Ammon's horn (tissue), 1 donor: ENCODE measurements at places on chromosomes 13 and 19.
A peak's percentile ranks its signal among the peaks of the same experiment; 100 is the strongest.

- DNase-seq: no peak
These were observed 10.4 kb upstream of the GP6 start for GRCh38 chr19:55048446-55048845.

GRCh38 chr19:54482889-54483288 is 9.8 kb upstream of the CDC42EP5 start:
- DNase-seq: no peak

DNA sequence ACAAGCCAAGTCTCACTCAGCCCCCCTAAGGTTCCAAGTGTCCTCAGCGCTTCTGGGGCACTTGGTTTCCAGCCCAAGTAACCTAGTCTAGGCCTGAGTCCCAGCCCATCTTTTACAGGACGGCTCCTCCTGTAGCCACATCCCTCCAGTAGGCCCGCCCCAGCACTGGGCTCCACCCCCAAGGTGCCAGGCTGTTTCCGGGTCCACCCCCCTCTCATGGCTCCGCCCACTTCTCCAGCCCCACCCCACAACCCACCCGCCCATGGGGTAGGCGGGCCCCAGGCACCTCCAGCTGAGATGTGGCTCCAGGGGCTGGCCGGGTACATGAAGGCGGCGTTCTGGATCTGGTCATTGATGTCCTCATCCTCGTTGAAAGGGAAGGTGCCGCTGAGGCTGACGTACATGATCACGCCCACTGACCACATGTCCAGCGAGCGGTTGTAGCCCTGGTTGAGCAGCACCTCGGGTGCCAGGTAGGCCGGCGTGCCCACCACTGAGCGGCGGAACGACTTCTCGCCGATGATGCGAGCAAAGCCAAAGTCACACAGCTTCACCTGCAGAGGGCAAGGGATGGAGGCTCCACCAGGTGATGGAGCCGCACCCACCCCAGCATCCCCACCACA is 17.2 kb upstream of the DACT3 start:
- DNase-seq: no peak

DNA sequence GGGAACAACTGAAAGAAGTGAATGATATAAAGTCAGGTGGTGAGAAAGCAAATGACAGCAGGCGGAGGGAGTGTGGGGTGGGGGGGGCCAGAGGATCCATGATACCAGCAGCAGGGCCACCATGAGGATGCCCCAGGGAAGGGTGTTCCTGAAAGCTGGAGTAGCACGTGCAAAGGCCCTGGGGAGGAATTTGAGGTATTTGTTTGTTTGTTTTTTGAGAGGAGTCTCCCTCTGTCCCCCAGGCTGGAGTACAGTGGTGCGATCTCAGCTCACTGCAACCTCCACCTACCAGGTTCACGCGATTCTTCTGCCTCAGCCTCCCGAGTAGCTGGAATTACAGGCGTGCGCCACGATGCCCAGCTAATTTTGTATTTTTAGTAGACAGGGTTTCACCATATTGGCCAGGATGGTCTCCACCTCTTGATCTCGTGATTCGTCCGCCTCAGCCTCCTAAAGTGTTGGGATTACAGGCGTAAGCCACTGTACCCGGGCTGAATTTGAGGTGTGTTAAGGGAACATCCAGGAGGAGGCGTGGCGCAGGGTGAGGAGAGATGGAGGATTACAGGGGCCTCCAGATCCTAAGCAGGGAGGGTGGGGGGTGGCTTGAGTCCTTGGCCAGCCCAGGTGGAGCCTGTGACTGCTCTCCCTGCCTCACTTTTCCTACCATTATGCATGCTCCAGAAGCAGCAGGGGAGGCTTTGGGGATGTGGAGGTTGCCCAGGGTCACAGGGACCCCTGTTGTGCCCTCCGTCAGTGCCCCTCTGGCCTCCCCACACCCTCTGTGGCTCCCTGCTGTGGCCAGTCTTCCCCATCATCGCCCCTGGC is 12.4 kb upstream of the JUND start:
- DNase-seq: no peak

- no peak for DNase-seq
These were observed 1.2 kb downstream of the PSPC1 start for GRCh38 chr13:19781526-19781925.

DNA sequence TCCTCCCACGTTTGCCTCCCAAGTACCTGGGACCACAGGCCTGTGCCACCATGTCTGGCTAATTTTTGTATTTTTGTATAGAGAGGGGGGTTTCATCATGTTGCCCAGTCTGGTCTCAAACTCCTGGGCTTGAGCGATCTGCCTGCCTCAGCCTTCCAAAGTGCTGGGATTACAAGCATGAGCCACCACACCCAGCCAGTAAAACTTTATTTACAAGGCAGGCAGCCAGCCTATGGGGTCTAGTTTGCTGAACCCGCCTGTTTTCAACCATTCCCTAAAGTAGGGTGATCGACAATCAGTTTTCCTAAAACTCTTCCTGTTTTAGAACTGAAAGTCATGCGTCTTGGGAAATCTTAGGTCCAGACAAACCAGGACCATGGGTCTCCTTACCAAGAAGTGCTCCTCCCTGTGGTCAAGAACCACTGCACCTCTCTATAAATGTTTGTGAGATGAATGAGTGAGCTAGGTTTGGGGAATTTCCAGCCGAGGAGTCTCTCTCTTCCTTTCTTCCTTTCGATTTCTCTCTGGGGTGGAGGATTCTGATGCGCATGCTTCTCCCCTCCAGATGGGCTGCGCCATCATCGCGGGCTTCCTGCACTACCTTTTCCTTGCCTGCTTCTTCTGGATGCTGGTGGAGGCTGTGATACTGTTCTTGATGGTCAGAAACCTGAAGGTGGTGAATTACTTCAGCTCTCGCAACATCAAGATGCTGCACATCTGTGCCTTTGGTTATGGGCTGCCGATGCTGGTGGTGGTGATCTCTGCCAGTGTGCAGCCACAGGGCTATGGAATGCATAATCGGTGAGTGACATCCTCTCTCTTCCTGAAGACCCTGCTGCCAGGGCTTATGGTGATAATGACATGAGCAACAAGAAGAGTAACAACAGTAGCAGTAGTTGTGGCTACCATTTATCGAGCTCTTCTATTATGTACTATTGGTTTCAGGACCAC is 38.7 kb downstream of the ADGRE1 start:
- no peak for DNase-seq

- no peak for DNase-seq
These were observed 489 bp downstream of the CCNE1 start for GRCh38 chr19:29812080-29812880.

GRCh38 chr19:18379803-18380747 is 5.9 kb upstream of the GDF15 start:
- no peak for DNase-seq

- DNase-seq: no peak
These were observed 33.7 kb downstream of the NFILZ start for GRCh38 chr19:8663920-8664670.

GRCh38 chr19:7381073-7381390 is 32.3 kb downstream of the ARHGEF18 start:
- no peak for DNase-seq

- DNase-seq: no peak
These were observed 59.8 kb upstream of the RFC3 start for GRCh38 chr13:33758113-33758512.

DNA sequence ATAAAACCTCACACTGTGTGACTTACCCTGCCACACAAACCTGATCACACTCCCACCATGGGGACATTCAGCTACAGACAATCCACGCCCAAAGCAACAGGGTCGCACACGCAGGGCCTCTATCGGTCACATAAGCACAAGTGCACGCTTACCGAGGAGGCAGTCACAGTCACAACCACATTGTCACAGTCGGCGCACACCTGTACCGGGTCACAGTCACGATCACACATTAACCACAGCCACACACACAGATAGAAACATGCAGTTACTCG is 579 bp downstream of the ZNF566 start:
- peak; percentile 64 for DNase-seq

GRCh38 chr13:25701304-25701703 is 329.5 kb downstream of the ATP8A2 start:
- no peak for DNase-seq

DNA sequence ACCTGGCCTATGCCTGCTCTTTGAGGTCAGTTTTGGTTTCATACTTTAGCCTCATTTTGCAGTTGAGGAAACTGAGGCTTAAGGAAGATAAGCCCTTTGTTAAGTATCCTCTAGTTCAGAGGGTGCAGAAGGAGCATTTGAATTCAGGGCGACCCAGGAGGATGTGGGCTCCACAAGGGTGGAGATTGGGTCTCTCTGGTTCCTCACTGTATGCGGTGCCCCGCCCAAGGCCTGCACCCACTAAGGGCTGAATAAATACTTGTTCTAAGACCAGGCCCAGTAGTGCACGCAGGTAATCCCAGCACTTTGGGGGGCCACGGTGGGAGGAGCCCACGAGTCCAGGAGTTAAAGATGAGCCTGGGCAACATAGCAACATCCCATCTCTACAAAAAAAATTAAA is 768 bp upstream of the SLC44A2 start:
- DNase-seq: no peak

DNA sequence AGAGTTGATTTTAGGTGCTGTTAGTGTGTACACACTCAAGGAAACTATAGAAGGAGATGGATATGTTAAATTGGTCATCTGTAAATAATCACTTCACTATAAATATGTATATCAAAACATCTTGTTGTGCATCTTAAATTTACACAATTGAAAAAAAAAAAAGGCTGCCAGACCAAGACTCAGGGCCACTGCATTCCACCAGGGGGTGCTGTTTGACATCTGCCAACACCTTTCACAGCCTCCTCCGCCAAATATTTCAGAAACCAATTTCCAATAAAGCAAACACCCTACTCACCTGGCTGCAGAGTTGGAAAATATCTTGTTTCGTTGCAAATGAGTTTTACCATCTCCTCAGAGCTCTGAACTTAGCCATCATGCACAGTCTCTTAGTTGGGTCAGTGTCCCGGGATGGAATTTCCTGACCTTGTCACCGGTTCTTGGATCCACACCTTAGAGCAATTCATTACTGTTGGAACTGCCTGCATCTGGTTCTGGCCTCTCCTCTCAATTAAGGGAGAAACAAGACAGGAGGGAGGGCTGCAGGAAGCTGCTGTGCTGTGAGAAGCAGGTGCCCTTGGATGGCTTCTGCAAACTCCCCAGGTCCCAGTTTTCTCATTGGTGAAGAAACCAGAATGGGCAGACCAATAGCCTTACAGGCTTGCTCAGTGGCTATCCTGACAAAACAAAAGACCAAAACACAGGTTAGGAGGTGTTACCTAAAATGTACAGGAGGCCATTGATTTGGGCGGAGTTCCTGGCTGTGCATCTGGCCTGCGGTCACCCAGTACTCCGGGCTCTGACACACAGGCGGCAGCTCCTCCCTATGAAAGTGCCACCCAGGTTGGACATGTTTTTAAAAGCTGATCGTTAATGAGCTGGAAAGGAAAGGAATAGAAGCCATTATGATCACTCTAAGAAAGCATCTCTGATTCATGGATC is 746.6 kb downstream of the UQCRFS1 start:
- peak; percentile 56 for DNase-seq

GRCh38 chr13:78868991-78869390 is 210.0 kb upstream of the OBI1 start:
- no peak for DNase-seq

DNA sequence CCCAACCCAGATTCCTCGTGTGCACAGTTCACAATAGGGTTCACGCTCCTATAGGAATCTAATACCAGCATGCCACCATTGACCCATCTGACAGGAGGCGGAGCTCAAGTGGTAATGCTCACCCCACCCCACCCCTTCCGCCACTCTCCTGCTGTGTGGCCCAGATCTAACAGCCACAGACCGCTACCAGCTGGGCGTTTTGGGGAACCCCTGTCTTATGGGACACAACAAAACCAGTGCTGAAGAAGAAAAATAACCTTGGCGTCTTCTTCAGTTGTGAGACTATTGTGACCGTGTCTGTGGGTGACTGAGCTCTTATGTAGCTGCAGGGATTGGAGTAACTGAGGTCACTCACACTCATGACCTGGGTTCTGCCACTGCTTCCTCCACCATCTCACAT is 5.2 kb upstream of the OR10H1 start:
- no peak for DNase-seq

DNA sequence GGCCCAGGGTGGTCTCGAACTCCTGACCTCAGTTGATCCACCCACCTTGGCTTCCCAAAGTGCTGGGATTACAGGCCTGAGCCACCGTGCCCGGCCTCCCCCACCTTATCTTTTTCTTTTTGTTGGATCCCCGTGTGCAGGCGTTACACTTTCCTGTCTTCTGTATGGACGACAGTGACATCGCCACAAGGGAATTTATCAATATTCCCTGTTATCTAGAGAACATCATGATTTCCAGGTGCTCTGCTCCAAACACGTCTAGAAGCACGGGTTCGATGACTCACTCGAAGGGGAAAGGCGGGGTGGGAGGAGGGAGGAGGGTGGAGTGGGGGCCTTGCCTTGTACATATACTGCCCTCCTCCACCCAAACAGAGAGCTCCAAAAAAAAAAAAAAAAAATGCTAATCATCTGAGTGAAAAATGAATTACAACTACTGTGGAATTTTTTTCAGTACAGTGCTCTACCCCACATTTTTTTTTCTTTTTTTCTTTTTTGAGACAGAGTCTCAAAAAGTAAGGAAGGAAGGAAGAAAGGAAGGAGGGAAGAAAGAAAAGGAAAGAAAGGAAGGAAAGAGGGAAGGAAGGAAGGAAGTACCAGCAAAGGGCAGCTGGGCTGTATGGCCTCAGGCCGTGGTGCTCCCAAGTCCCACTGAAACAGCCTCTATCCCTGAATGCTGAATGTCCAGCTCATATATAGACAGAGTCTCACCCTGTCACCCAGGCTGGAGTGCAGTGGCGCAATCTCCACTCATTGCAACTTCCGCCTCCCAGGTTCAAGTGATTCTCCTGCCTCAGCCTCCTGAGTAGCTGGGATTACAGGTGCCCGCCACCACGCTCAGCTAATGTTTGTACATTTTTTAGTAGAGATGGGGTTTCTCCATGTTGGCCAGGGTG is 36.8 kb downstream of the INSR start:
- DNase-seq: no peak
